ENCODE measurements at places on chromosomes 1 and 21. TPM values are rescaled to one million over a fixed set of nuclear protein-coding genes. Genes with fewer than 3 reads are reported as not detected.
A peak's percentile ranks its signal among the peaks of the same experiment; 100 is the strongest.

Gene PTGS2
- 1.8 TPM for total RNA-seq

Gene NPHP4
- total RNA-seq = 16.2 TPM

Gene BCAR3
- 23.5 TPM for total RNA-seq

Gene CD1D
- total RNA-seq = 1.8 TPM

Gene UBE2U
- not detected for total RNA-seq

Gene CENPF
- total RNA-seq = 10.8 TPM

Gene C1QB
- 26.1 TPM for total RNA-seq

Gene OXCT2
- not detected for total RNA-seq

Gene NUF2
- 20.5 TPM for total RNA-seq

Gene RGS8
- total RNA-seq = not detected

Gene LRRC39
- total RNA-seq = not detected

Gene TIAM1
- total RNA-seq = 35.4 TPM

Gene OVAAL
- total RNA-seq = not detected

Gene SMIM1
- not detected for total RNA-seq

DNA sequence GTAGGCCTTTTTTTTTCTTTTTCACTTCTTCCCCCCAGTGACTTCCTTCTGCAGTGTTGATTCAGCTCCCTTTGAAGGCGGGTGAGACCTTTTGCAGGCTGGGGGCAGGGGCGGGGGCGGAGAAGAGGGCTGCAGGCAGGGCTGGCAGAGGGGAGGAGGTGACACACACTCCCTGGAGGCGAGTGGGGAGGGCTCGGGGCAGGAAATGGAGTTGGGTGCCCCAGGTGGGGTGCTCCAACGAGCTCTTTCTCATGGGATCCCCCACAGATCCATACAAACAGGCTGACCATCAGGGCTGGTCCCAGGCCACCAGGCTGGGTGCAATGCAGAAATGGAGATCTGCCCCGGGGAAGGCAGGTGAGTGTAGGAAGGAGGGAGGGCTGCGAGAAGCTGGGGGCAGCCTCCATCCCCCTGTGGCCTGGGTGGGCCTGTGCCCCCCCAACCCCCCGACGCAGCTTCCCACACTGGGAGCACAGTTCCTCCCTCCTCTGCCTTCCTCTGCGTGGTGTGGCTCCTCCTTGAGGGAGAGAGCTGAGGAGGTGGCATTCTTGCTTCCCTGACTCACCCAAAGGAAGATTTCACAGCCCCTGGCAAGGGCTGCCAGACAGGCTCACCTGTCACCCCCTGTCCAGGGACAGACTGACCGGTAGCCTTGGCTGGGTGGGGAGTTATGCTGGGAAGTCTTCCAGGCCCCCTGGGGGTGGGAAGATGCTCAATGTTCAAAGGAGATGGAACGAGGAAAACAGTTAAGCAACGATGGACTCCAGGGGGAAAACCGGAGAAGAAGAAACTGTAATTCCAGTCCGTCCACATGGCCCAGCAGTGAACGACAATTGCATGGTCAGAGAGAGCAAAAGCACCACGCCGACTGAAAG is 7.1 kb upstream of the ITGB2 start:
- no peaks in the 10 kb centered on the region for H3K36me3 ChIP-seq
- H3K4me1 ChIP-seq = peaks cover 17% of the 10 kb centered on the region
- peaks cover 5% of the 10 kb centered on the region for H3K27me3 ChIP-seq
- H3K27ac ChIP-seq = no peak overlapping the region
- no peak for DNase-seq

DNA sequence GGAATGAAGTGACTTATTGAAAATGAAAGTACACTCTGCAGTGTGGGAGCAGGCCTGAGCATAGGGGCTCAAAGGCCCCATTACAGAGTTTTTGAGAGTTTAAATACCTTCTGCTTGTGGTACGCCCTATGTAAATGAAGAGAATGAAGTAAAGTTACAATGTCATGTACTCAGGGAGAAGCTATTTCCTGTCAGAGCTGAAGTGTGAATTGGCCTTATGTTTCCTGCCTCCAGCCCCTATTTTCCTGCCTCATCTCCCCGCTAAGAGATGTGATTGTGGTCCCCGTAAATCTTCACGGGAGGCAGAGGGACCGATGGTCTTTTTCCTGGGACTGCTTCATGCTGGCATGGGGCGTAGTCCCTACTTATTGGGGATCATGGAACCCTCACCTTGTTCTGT is 2.5 kb upstream of the ZNF683 start:
- no peak overlapping the region for H3K4me3 ChIP-seq
- no peaks in the 10 kb centered on the region for H3K36me3 ChIP-seq
- no peaks in the 10 kb centered on the region for H3K27me3 ChIP-seq

- no peaks in the 10 kb centered on the region for H3K4me1 ChIP-seq
- no peaks in the 10 kb centered on the region for H3K27me3 ChIP-seq
- H3K36me3 ChIP-seq = no peaks in the 10 kb centered on the region
- no peak overlapping the region for H3K4me3 ChIP-seq
Measured at GRCh38 chr21:26409735-26410134, 163.4 kb downstream of the CYYR1 start.

- H3K4me3 ChIP-seq = no peak overlapping the region
- no peak overlapping the region for H3K27ac ChIP-seq
- no peak for DNase-seq
- no peaks in the 10 kb centered on the region for H3K27me3 ChIP-seq
Measured at GRCh38 chr1:96308314-96308713, 413.3 kb upstream of the PTBP2 start.

DNA sequence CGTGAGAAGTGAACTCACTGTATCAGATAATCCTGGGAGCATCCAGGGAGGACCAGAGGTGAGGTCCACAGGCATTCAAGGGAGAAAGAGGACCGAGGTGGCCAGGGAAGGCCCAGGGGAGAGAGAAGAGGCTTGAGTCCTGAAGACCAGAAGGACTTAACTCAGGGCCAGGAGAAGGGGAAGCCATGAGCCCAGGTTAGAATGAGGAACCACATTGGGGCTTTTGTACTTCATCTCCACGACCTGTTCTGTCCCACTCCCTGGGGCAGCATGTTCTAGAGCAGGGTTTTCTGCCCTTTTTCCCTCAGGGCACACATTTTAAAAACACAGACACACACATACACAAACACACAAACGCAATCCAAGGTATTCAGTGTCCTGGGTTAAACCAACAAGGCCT is 8.4 kb downstream of the LGR6 start:
- DNase-seq = no peak
- H3K4me1 ChIP-seq = no peaks in the 10 kb centered on the region
- H3K27ac ChIP-seq = no peak overlapping the region

DNA sequence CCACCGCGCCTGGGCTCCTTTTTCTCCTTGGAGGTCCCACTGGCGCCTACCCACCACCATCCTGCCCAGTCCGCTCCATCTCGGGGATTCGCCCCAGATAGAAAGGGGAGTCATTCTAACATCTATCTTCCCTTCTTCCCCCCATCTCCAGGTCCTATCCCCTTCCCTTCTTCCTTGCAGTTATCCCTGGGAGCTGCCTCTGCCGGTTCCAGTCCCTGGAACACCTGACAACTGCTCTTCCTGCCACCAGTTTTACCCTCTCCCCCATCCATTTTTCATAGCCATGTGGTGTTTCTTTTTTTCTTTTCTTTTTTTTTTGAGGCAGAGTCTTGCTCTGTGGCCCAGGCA is 12.0 kb upstream of the COL16A1 start:
- peak overlapping the region; percentile 99 for H3K27ac ChIP-seq
- no peaks in the 10 kb centered on the region for H3K36me3 ChIP-seq
- no peak for DNase-seq
- no peaks in the 10 kb centered on the region for H3K27me3 ChIP-seq
- H3K4me3 ChIP-seq = peak overlapping the region; percentile 32

GRCh38 chr1:244237445-244237844 is 186.4 kb downstream of the ZBTB18 start:
- no peak for DNase-seq
- H3K27ac ChIP-seq = no peak overlapping the region
- no peaks in the 10 kb centered on the region for H3K36me3 ChIP-seq

GRCh38 chr21:26954662-26955121 is 12.2 kb downstream of the ADAMTS5 start:
- no peak for DNase-seq
- H3K36me3 ChIP-seq = no peaks in the 10 kb centered on the region
- H3K27ac ChIP-seq = peak overlapping the region; percentile 24
- no peak overlapping the region for H3K4me3 ChIP-seq
- no peaks in the 10 kb centered on the region for H3K4me1 ChIP-seq

- H3K27me3 ChIP-seq = no peaks in the 10 kb centered on the region
- no peaks in the 10 kb centered on the region for H3K4me1 ChIP-seq
- no peak for DNase-seq
- H3K27ac ChIP-seq = no peak overlapping the region
- H3K36me3 ChIP-seq = no peaks in the 10 kb centered on the region
Measured at GRCh38 chr1:8951231-8951630, 5.6 kb downstream of the CA6 start.

DNA sequence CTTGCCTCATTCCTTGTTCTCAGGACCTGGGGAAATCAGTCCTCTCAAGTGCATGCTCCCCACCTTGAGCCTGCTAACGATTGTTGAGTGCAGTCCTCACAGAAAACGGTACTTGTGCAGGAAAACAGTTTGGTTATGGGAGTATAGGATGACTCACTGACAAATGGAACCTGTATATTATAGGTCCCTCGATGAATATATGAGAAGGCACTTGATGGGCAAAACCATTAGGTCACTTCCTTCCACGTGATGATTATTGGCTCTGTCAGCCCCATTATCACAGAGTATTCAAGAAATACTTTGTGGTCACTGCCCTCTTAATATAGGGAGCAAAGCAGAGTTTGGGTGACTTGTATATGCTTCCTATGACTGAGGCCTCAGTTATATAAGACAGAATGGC is 6.2 kb downstream of the CCDC17 start:
- H3K27me3 ChIP-seq = no peaks in the 10 kb centered on the region
- H3K4me3 ChIP-seq = no peak overlapping the region
- no peak for DNase-seq
- H3K36me3 ChIP-seq = no peaks in the 10 kb centered on the region
- peak overlapping the region; percentile 53 for H3K27ac ChIP-seq

DNA sequence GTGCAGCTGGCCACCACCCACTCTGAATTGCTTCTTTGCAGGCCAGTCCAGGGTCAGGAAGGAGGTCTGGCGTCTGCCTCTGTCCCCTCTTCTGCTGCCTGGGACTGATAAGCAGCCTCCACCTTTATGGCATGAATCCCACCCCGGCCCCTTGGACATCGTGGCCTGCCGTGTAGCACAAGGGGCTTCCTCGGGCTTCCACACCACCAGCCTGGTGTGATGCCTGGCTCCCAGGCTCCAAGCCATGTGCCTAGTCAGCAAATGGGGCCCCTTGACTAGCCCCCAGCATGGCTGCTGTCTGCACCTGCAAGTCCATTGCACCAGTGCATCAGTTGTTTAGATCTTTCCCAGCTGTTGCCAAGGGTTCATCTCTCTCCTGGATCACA is 9.9 kb upstream of the ARF1 start:
- DNase-seq = peak; percentile 14
- no peak overlapping the region for H3K27ac ChIP-seq
- H3K4me1 ChIP-seq = no peaks in the 10 kb centered on the region
- H3K36me3 ChIP-seq = no peaks in the 10 kb centered on the region

DNA sequence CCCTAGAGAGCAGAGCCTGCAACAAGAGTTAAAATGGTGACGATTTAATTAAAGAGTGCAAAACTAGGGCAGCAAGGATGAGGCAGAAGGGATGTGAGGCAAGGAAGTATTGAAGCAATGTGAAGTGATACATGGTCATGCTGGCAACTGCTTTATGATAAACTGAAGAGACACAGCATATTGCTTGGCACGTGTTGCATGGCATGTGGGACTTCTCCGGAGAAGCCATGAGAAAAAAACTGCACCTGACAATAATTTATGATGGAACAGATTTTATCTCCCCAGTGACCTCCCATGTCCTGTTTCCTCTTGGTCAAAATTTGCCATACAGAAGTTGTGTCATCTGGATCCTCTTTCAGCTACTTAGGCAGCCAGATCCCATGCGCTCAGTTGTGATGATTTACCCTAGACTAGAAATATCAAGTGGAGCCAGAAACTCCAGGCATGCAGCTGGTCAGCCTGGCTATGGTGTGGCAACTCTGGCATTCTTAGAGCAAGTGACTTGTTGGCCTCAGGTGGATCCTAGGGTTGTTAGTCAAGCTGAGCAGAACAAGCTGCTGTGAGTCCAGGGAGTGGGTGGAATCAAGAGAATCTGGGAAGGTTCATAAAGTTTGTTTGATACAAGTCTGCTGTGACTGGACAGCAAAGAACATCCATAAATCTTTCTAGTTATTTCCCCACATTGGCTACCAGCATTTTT is 611.4 kb upstream of the USP24 start:
- H3K36me3 ChIP-seq = no peaks in the 10 kb centered on the region
- no peak overlapping the region for H3K4me3 ChIP-seq
- no peaks in the 10 kb centered on the region for H3K27me3 ChIP-seq
- H3K27ac ChIP-seq = no peak overlapping the region
- no peaks in the 10 kb centered on the region for H3K4me1 ChIP-seq

DNA sequence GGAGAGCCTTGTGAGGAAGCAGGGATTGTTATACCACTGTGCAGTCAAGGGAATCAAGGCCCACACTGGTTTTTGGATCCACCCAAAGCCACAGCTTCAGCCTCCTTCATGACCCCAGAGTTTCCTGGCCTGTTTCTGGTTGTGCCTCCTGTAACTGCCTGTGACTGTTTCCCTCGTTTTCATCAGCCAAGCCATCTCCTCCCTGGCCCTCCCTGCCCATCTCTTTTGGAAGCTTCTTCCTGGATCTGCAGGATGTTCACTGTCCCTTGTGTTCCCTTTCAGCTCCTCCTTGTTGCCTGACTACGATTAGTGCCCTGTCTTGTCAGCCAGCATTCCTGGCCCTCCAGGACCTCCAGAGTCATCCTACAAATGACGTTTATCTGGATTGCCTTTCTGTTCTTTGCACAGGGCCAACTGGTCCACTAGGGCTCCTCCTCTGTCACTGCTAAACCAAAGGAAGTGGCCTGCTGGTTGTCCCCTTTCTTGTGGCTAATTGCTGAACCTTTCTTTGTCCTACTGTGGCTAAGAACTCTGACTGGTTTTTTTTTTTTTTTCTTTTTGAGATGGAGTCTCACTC is 17.9 kb downstream of the SFT2D2 start:
- H3K27me3 ChIP-seq = no peaks in the 10 kb centered on the region
- DNase-seq = no peak
- H3K4me1 ChIP-seq = peaks cover 15% of the 10 kb centered on the region
- peak overlapping the region; percentile 71 for H3K27ac ChIP-seq

- DNase-seq = no peak
- H3K27ac ChIP-seq = peak overlapping the region; percentile 55
- H3K4me1 ChIP-seq = peaks cover 9% of the 10 kb centered on the region
- H3K27me3 ChIP-seq = no peaks in the 10 kb centered on the region
- H3K36me3 ChIP-seq = no peaks in the 10 kb centered on the region
Measured at GRCh38 chr1:65471213-65471833, 50.9 kb downstream of the LEPR start.

- H3K27ac ChIP-seq = no peak overlapping the region
- H3K4me1 ChIP-seq = no peaks in the 10 kb centered on the region
- no peaks in the 10 kb centered on the region for H3K36me3 ChIP-seq
- no peak overlapping the region for H3K4me3 ChIP-seq
- DNase-seq = peak; percentile 5
- H3K27me3 ChIP-seq = peaks cover 14% of the 10 kb centered on the region
Measured at GRCh38 chr21:44366586-44367211, 13.3 kb downstream of the TRPM2 start.
